ENCODE measurements at places on chromosomes 3 and 15. TPM values are rescaled to one million over a fixed set of nuclear protein-coding genes. Genes with fewer than 3 reads are reported as not detected.

- H3K36me3 ChIP-seq = no peaks in the 10 kb centered on the region
- no peak overlapping the region for H3K27ac ChIP-seq
- H3K27me3 ChIP-seq = no peaks in the 10 kb centered on the region
- no peaks in the 10 kb centered on the region for H3K4me1 ChIP-seq
- no peak for DNase-seq
Observed at GRCh38 chr3:120802916-120803315, 60.4 kb downstream of the GTF2E1 start.

The EAF2 gene
- total RNA-seq = 7.3 TPM

GRCh38 chr3:98776140-98776493 is 13.0 kb downstream of the ST3GAL6 start:
- H3K4me3 ChIP-seq = no peak overlapping the region
- peaks cover 27% of the 10 kb centered on the region for H3K4me1 ChIP-seq
- peaks cover 19% of the 10 kb centered on the region for H3K36me3 ChIP-seq
- no peak overlapping the region for H3K27ac ChIP-seq
- no peak for DNase-seq

DNA sequence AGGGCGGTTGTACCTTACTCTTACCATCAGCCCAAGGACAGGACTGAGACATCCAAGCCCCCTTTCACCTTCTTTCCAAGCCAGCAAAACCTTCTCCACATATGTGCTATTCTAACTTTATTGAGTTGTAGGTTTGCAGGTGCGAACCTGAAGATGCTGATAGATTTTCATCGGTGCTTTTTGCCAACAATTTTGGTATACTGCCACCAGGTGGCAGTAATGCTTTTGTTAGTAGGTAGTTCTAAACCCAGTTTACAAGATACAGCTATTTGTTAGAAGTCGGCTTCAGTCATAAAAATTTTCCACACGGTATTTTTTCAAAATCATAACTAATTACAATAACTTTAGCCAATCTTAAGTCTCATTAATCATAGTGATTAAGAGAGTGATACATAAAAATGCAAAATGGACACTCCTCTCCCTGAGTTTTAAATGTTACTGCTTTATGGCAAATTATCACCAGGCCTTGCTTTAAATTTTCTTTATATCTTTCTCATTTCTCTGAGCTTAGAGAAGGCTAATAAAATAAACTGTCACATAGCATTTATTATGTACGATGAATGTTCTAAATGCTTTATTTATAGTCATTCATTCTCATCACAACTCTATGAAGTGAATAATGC is 636 bp downstream of the TBC1D21 start:
- no peak for DNase-seq
- no peaks in the 10 kb centered on the region for H3K36me3 ChIP-seq
- no peak overlapping the region for H3K4me3 ChIP-seq
- H3K4me1 ChIP-seq = no peaks in the 10 kb centered on the region

The RSRC1 gene
- 29.8 TPM for total RNA-seq

DNA sequence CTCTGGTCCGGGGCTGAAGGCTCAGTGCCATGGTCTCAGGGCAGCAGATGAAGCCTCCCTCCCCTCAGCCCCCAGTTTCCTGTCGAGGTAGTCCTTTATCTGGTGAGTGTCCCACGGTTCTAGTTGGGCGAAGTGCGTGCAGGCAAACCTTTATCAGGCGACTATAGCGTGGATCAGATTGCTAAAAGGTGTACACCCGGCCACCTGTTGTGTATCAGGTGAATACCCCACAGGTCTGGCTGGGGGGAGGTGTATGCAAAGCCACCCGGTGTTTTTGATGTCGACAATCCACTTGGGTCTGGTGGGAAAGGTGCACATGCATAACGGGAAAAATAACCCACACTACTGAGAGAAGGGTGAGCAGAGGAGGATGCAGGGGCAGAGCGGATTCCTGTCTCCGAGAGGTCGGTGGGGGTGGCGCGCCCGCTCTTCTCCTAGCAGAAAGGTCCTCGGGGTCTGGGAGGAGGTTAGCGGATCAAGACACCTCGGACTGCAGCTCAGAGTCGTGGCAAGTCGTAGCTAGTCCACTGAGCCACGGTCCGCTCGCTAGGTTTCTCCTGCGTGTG is 507 bp downstream of the SLC12A6 start:
- H3K27ac ChIP-seq = peak overlapping the region; percentile 92
- H3K4me1 ChIP-seq = peaks cover 56% of the 10 kb centered on the region
- DNase-seq = no peak
- peaks cover 29% of the 10 kb centered on the region for H3K36me3 ChIP-seq

DNA sequence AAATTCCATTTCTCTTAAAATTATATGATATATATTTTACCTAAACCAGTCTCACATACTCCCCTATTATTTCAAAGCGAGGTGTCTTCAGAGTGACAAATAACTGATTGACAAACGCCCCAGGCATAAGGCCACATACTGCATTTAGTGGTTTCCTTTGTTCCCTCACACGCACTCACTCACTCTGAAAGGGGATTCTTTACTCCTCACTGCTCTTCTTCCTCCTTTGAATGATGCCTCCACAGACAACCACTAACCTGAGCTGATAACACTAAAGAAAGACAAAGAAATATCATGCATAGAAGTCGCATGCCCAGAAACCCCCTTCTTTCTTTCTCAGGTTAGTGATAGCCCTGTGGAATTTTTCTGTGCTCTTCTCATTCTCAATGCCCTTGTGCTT is 24.1 kb upstream of the BBX start:
- H3K4me1 ChIP-seq = no peaks in the 10 kb centered on the region
- no peaks in the 10 kb centered on the region for H3K27me3 ChIP-seq
- no peak overlapping the region for H3K4me3 ChIP-seq

The PIF1 gene
- total RNA-seq = 1.4 TPM

- H3K36me3 ChIP-seq = no peaks in the 10 kb centered on the region
- DNase-seq = no peak
- no peak overlapping the region for H3K4me3 ChIP-seq
Observed at GRCh38 chr3:38828681-38829080, 12.7 kb upstream of the SCN10A start.

DNA sequence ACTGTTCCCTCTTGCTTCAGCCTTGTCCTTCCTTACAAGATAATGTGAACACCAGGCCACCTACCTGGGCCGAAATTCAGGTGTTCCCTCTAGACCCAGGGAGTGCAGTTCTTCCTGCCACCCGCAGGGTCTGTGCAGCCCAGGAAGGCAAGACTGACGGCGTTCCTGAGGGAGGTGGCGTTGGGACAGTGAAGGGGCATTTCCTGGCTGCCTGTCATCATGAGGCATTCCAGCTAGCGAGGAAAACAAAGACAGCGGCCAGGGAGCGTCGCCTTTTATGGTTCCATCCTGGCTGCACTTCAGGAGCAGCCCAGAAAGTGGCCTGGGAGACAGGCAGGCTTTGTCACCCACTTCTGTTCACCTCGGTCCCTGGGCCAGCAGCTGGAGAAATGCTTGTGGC is 84.8 kb upstream of the WNT5A start:
- no peak overlapping the region for H3K27ac ChIP-seq
- DNase-seq = peak; percentile 58
- H3K27me3 ChIP-seq = no peaks in the 10 kb centered on the region
- H3K4me1 ChIP-seq = peaks cover 4% of the 10 kb centered on the region
- H3K36me3 ChIP-seq = no peaks in the 10 kb centered on the region

GRCh38 chr3:142904639-142905436 is 16.0 kb upstream of the PCOLCE2 start:
- no peak overlapping the region for H3K4me3 ChIP-seq
- no peaks in the 10 kb centered on the region for H3K27me3 ChIP-seq
- H3K27ac ChIP-seq = no peak overlapping the region
- H3K4me1 ChIP-seq = no peaks in the 10 kb centered on the region
- DNase-seq = no peak

DNA sequence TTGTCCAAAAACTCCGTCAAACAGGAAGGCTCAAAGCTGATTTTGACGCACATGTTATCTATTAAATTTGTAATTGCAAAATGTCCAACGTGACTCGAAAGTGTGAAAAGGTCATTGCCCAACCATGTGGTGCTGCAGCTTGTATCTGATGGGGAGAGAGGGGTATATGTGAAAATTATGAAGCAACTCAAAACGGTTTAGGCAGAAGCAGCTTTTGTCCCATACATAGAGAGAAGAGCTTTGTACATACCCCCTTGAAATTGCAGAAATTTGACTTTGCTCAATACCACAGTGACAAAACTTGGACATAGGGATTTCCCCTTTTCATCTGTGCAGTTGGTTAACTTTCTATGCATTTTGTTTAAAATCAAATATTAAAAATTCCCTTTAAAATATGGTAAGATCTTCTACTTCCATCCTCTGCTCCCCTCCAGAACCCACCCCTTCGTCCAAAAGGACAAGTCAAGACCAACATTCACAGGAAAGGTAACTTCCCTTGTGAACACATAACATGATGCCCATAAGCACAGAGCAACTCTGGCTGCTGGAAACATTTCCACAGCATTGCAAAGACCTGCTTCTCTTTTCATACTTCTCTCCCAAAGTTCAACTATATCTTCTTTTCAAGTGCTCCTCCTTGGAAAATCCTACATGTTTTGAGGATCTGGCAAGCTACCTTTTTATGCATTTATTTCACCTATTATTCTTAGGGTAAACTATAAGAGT is 253.7 kb upstream of the THBS1 start:
- no peaks in the 10 kb centered on the region for H3K36me3 ChIP-seq
- H3K27me3 ChIP-seq = no peaks in the 10 kb centered on the region
- H3K4me1 ChIP-seq = no peaks in the 10 kb centered on the region

DNA sequence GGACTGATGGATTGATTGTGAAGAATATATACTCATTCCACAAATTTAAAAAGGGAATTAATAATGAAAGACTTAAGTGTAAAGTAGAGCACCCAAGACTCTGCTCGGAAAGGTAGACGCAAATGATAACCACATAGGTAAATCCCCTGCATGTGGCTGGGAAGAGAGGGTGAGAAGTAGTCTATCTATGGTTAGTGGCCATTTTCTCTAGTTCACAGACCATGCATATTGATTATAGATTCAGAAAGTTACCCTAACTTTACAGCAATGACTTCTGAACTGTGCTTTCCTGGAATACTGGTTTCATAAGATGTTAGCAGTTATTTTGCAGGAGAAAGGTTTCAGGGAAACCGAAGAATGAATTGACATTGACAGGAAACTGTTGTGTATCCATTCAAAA is 51.7 kb downstream of the CASR start:
- no peak overlapping the region for H3K27ac ChIP-seq
- H3K4me1 ChIP-seq = no peaks in the 10 kb centered on the region
- no peak for DNase-seq
- no peaks in the 10 kb centered on the region for H3K36me3 ChIP-seq

The HMG20A gene
- 40.9 TPM for total RNA-seq

- H3K27me3 ChIP-seq = no peaks in the 10 kb centered on the region
- no peak for DNase-seq
- H3K27ac ChIP-seq = peak overlapping the region; percentile 81
- no peak overlapping the region for H3K4me3 ChIP-seq
- H3K4me1 ChIP-seq = peaks cover 39% of the 10 kb centered on the region
- H3K36me3 ChIP-seq = no peaks in the 10 kb centered on the region
Observed at GRCh38 chr3:14803101-14803980, 15.4 kb upstream of the FGD5 start.

The LSMEM2 gene
- not detected for total RNA-seq

- H3K36me3 ChIP-seq = no peaks in the 10 kb centered on the region
- H3K4me1 ChIP-seq = no peaks in the 10 kb centered on the region
- H3K27me3 ChIP-seq = no peaks in the 10 kb centered on the region
- H3K4me3 ChIP-seq = no peak overlapping the region
- DNase-seq = no peak
- no peak overlapping the region for H3K27ac ChIP-seq
Observed at GRCh38 chr3:35187908-35188307, 451.4 kb upstream of the ARPP21 start.

DNA sequence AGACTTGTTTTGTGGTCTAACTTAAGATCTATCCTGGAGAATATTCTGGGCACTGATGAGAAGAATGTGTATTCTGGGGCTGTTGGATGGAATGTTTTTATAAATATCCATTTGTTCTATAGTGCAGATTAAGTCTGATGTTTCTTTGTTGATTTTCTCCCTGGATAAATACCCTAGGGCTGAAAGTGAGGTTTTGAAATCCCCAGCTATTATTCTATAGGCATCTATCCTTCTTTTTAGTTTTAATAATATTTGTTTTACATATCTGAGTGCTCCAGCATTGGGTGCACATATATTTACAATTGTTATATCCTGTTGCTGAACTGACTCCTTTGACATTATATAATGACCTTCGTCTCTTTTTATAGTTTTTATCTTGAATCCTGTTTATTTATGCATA is 42.9 kb downstream of the GALK2 start:
- no peaks in the 10 kb centered on the region for H3K36me3 ChIP-seq
- no peak overlapping the region for H3K4me3 ChIP-seq
- H3K27me3 ChIP-seq = no peaks in the 10 kb centered on the region
- H3K4me1 ChIP-seq = no peaks in the 10 kb centered on the region

DNA sequence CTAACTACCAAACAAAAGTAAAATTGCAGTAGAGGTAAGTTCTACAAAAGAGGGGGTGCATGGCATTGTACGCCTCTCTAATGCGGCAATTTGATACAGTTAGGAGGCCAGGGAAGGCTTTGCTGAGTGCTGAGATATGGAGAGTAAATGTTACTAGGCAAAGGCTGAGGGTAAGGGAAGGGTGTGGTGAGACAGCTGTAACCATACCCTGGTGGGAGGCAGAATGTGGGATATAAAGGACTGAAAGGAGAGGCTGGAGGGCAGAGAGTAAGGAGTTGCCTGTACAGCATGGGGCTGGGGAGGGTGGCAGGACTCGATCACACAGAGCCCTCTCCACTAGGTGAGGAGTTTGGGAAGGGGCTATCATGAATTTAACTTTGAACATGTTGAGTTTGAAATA is 106.3 kb downstream of the PDCD6IP start:
- no peak overlapping the region for H3K4me3 ChIP-seq
- DNase-seq = no peak
- no peaks in the 10 kb centered on the region for H3K4me1 ChIP-seq
- H3K27me3 ChIP-seq = no peaks in the 10 kb centered on the region

GRCh38 chr3:158258619-158259018 is 148.7 kb downstream of the RSRC1 start:
- H3K27me3 ChIP-seq = no peaks in the 10 kb centered on the region
- no peak overlapping the region for H3K27ac ChIP-seq
- no peaks in the 10 kb centered on the region for H3K36me3 ChIP-seq
- DNase-seq = no peak

DNA sequence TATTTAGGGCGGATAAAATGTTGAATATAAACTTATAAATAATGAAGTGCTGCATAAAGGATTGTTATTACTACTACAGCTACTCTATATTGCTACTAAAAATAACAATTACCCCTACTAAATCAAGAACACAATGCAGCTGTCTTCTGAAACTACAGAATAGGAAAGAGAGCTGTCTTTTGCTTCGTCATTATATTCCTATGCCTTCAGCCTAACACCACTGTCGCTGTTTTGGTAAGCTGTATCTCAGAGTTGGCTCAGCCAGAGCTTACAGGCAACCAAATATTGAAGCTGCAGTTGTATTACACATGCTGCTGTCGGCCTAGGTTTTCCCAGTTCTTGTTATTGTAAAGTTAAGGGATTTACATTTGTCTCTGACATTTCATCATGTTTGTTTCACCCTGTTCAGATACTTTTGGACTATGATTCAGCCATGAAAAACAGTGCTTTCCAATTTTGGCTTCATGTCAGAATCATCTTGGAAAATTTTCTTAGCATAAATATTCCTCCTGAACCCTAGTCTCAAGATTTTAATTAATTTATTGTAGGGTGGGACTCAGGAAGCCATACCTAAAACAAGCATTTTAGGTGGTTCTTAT is 31.3 kb upstream of the LPP start:
- H3K27ac ChIP-seq = no peak overlapping the region
- H3K36me3 ChIP-seq = no peaks in the 10 kb centered on the region
- no peaks in the 10 kb centered on the region for H3K4me1 ChIP-seq

- no peaks in the 10 kb centered on the region for H3K36me3 ChIP-seq
- peaks cover 30% of the 10 kb centered on the region for H3K4me1 ChIP-seq
- DNase-seq = no peak
- no peak overlapping the region for H3K27ac ChIP-seq
- H3K27me3 ChIP-seq = no peaks in the 10 kb centered on the region
Observed at GRCh38 chr15:79901958-79902357, 5.1 kb upstream of the MTHFS start.

Data from lower lobe of right lung (tissue), 2 donors.